ENCODE measurements at places on chromosomes 13 and 19.

DNA sequence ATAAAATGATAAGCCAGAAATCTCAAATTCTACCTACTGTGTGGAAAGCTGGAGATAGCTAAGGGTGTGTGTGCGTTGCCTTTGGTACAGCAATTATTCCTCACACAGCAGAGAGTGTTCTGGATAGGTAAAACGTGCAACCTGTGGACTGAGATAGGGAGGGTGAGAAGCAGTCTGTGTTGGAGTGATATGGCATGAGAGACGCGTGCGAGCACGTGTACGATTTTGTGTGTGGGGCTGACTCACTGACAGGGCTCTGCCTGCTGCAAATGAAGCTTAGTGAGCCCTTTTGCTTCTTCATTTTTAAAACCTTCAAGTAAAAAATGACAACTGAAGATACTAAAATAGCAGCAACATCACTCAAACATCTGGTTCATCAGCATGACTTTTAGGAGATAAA is 35.7 kb upstream of the SLC10A2 start:
- DNase-seq: no peak

DNA sequence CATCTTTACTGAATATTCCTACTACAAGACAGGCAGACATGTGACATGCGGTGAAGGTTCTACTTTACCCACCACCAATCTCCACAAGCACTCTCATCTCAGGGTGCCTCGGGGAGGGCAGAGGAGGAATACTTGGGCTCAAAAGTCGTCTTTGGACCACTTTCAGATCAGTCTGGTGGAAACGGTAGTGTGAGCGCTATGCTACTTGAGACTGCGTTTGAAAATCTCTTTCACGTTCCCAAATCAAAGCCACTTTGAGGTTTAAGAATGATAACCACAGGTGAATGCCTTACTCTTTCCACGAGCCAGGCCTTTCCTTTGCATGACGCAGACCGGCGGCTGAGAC is 1.5 kb upstream of the SOX1 start:
- no peak for DNase-seq

DNA sequence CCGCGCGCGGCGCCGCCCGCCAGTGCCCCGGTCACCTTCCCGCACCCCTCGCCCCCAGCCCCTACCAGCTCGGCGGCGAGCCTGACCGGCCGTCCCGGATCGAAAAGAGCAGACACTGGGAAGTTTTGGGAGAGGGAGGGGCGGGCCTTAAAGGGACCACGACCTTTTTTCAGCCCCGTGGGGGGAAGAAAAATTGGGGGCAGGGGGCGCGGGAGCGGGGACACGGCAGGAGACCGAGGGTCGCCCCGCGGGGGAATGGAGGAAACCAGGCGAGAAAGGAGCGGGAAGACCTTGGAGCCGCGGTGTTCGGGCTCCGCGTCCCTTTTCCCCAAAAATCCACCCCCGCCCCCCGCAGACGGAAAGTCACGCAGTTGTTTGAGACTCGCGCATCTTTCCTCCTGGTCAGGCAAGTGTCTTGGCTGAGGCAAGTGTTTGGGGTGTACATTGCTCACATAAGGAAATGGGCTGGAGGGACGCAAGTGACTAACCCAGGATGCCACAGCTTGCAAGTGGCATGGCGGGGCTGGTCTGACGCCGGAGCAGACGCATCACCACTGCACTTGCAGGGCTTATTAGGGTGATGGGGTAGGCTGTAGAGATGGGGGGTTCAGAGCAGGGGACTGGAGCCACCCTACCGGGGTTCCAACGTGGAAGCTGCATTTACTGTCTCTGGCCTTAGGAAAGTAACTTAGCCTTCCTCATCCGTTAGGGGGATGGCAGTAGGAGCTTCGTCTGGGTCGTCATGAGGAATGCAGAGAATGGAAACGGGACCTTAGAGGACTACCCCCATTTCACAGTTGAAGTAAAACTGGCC is 2.7 kb upstream of the HNRNPL start:
- no peak for DNase-seq

- no peak for DNase-seq
These were observed 66.3 kb downstream of the TBC1D4 start for GRCh38 chr13:75415694-75416093.

DNA sequence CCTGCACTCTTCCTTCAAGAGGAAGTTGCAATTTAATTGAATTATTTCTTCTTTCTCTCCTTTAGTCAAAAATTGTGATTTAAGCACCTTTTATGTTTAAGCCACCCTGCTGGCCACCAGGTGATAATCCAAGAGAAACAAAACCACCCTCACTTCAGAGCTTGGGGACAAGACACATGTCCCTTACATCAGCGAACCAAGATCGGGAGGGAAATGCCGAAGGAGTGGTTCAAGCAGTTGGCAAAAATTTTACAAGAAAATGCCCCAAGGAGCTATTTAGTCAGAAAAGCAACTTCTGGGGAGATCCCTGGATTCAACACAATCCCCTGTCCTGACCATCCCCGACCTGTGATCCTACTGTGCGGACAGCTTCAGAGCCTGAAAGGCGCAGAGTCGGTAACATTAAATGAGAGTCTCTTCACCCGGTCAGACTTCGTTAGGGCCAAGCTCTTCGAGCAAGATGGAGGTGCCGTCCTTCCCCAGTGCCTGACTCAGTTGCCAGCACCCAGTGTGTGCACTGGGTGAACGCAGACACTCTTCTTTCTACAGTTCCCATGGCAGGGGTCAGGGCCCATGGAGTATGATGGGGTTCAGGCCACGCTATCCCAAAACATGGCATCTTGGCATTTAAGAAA is 78.6 kb upstream of the TM9SF2 start:
- no peak for DNase-seq

DNA sequence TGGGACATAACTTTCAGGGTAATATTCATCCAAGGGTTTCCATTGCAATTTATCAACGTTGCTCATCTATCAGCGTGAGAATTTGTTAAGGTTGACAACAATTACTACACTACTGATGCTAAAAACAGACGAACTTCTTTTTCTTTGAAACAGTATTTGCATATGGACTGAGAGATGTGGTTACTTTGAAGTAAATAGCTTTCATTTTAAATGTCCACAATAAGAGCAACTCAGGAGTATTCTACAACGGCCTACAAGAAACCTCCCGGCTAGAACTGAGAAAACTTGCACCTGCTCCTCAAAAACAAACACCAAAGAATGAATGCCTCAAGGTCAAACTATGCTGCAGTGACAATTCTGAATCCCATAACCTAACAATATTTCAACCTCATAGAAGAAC is 238.4 kb downstream of the IRS2 start:
- no peak for DNase-seq

- DNase-seq: peak; percentile 46
These were observed at the start of gene SMARCA4 for GRCh38 chr19:10960314-10961072. Gene SMARCA4, plus strand, starts transcription at chr19:10961030. Its CDS starts 23,122 bp downstream, at chr19:10984152.

DNA sequence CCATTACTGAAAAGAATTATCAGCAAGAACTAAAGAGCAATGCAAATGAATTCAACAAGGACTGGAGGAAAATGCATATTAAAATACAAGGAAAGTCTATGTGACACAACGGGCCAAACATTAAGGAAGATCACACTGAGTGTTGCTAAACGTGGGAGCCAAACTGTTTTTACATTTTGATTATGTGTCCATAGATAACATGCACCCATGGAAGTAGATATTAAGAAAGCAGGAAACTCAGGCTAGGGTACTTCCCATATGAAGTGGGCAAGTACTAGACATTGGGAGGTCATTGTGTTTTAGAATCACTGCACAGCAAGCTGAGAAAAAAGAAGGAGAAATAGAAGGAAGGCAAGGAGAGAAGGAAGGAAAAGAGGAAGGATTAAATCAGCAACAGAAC is 161.8 kb downstream of the KCTD12 start:
- DNase-seq: no peak

GRCh38 chr13:60226507-60226906 is 62.8 kb upstream of the DIAPH3 start:
- no peak for DNase-seq

DNA sequence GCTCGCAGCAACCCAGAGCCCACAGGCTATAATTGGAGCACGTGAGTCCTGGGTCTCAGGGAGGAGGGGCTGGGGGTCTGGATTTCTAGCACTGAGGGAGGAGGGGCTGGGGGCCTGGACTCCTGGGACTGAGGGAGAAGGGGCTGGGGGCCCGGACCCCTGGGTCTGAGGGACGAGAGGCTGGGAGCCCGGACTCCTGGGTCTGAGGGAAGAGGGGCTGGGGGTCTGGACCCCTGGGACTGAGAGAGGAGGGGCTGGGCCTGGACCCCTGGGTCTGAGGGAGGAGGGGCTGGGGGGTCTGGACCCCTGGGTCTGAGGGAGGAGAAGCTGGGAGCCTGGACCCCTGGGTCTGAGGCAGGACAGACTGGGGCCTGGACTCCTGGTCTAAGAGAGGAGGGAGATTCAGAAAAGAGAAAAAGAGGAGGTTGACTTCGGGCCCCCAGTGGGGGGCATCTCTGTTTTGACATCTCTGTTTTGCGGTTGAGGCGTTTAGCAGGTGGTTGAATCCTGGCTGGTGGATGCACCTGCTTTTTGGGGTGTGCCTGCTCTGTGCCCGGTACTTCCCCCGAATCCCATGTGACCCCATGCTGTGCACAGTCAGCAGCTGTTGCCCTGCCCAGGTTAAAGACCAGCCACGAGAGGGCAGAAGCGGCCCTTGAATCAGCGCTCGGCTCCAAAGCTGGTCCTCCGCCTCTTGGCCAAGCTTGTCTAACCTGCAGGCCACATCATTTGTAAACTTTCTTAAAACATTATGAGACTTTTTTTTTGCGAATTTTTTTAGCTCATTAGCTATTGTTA is 10.5 kb downstream of the PVR start:
- DNase-seq: no peak

DNA sequence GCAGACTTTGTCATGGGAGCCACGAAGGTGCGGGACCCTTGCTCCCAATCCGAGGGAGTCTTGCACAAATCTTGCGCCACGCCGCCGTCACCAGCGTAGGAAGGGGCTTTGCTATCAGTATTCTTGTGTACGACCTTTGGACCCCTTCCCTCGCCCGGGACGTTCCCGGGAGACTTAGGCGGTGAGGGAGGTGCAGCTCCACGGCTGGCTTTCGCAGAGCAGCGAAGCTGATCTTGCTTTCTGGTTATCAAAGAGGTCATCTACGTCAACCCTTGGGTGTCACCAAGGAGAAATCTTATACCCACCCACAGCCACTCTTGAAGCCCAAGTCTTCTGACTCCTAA is 583 bp downstream of the TECR start:
- no peak for DNase-seq

DNA sequence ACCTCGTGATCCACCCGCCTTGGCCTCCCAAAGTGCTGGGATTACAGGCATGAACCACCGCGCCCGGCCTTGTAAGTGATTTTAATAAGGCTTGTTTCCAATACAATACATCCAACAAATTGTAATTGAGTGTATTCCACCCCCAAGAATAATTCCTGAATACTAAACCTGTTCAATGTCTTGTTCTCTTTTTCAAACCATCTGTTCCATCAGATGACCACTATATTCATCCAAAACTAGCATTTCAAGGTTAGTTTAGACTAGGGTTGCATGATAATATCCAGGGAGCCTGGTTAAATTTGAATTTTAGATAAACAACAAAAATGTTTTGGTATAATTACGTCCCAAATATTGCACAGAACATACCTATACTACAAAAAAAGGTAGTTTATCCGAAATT is 135.4 kb upstream of the WASF3 start:
- no peak for DNase-seq

- DNase-seq: no peak
These were observed 1.2 kb downstream of the LONP1 start for GRCh38 chr19:5718579-5719273.

DNA sequence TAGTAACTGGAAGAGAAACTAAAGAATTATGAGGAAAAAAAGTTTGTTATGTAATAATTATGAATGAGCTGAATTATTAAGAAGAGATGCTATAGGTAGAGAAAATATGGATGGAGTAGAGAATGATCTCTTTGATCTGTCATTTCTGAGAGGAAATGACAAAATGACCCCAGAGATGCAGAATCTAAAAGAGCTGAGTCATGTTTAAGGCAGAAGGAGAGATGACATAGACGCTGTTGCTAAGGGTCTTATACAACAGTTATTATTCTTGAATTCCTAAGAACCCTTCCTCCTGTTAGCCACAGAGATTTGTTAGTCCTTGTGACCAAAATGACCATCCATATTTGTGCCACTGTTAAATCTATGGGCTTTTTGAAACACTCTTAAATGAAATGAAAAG is 58.3 kb upstream of the FREM2 start:
- DNase-seq: no peak

DNA sequence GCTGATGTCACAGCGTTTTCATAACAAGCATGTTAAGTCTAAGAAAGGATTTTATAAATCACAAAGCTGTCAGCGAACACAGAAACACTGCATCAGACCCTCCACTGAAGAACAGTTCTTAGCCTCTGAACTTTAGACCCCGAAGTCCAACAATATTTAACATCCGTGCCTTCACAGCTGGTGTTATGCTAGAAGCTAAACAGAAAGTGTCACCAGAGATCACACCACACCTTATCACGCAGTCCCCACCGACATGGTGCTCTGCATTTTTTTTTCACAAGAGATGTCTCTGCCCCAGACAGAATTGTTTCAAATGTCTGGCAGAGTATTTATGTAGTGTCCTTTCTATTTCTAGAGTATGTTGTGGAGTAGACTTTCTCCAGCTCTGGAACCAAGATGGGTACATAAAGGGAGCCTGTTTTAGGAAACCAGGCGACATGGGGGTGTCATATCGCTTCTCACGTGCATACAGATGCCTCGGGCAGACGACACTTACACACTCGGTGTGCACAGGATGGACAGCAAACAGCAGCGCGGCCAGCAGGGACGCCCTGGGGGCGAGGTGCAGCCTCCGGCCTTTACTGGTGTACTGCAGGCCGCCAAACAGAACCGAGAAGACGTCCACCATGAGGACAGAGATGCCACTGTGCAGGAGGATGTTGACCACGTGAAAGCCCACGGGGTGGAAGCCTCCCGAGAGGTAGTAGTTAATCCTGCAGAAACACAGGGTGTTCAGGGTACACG is 12.0 kb downstream of the TMTC4 start:
- no peak for DNase-seq

DNA sequence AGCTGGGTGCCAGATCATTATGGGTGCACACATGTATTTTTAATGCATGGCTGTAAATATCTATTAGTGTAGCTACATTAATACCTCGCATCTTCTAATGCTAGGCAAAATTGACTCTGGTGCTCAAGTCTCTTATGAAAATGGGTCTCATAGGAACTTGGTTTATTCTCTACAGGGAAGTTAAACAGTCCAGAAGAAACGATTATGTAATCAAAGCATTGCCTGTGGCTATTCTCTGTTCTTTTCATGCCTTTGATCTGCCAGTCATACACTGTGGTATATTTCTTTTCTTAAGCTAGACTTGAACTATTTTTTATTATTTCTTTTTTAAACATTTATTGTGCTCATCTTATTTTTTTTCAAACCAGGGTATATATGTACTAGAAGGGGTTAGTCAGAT is 1015.0 kb downstream of the SLITRK1 start:
- no peak for DNase-seq

DNA sequence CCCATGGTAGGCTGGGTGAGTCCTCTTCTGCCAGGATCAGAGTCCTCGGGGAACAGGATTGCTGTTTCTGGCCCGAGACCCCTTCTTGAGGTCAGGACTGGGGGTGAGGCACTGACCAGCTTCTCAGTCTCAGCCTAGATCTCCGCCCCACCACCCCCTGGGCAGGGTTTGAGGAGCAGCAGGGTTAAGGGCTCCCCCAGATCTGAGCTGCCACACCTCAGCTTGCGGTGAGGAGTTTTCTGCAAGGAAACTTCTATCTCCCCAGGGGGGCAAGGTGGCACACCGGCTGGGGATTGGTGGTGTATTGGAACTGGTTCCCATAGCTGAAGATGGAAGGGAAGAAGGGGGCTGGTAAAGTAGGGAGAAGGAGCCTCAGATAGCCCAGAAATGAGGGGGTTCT is 19.5 kb downstream of the CHST8 start:
- no peak for DNase-seq

GRCh38 chr19:54905803-54906511 is at the start of gene NCR1:
Gene NCR1, plus strand, starts transcription at chr19:54906148. Its CDS starts 40 bp downstream, at chr19:54906188.
- DNase-seq: no peak

All from C1 segment of cervical spinal cord (tissue), 14 donors.